Stimulated activated CD8-positive, alpha-beta memory T cell treated with anti-CD3 and anti-CD28 coated beads, Interleukin-7, amount 100 ng/mL, for 48 hours (primary cell): ENCODE measurements at places on chromosomes 1 and 21.

DNA sequence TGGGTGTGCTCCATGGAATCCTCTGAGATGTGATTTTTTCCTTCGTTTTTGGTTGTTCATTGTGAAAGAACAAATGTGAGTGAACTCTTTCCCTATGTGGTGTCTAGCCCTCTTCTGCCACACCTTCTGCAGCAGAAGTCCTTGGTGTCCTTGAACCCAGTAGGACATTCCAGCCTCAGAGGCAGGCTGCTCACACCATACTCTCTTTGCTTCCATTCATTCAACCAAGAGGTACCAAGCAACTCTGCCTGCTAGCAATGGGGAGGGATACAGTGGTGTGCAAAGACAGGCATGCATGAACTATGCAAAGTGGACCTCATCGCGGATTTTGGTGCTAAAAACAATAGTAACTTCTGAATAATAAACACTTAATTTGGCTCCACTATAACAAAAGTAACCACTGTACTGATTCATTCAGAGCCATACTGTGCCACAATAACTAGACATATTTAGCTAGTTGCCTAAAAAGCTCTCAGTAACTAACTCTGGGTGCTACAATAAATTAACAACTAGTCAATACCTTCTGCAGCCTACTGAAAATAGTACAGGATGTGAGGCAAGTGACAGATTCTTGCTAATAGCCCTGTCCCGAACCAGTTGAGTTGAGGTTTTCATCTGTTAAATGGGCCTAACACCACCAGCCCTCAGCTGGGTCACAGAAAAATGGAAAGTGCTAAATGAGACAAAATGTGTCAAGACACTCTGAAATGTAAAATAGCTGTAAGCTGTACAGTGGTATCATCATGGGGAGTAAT lies 155.4 kb downstream of the SLC45A1 start:
- DNase-seq, result no peak

DNA sequence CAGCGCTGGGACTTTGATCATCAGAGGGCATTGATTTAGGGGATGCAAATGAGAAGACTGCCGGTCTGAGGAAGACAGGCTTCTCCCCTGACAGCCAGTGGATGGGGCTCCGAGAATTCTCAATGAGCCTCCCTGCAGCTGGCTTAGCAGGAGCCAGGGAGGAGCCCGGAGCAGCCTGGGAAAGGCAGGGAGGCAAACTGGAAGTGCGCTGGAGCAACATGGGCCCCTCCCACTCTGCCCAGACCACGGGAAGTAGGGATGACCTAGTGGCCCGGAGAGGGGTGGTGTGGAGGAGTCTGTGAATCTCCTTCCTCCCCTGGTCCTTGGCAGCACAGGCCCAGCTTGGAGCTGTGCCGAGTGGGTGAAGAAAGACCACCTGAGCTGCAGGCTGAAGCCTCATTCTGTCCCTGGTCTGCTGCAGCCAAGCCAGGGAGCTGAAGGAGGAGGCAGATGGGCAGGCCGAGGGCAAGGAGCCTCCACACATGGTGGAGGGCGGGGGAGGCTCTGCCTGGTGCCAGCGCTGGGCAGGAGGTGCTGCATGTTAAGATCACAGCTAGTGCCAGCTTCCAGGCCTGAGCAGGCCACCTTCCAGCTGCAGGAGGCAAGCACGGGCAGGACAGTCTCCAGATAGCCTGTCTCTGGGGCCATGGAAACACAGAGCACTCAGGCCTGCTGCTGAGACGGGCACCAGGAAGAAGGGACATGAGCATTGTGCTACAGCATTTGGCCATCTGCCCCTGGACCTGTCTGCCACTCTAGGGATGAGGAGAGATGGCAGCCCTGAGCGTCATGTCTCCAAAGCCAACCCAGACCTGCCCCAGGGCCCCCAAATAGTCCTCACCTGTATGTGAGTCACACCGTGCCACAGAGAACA lies 12.2 kb upstream of the CLSTN1 start:
- DNase-seq, result no peak

DNA sequence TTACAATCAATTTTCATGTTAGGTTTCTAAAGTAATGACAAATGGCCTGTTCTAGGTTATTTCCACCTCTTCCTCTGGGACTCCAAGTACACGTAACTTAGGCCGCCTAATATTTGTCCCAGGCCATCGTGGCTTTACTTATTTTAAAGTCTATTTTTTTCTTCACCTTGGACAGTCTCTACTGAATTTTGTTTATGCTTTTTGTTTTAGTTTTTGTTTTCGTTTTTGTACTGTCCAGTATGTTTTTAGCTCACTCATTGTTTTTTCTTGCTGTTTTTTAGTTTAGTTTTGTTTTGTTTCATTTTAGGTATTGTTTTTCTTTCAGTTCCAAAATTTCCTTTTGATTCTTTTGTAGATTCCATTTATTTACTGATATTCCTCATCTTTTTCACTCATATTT lies 187.7 kb upstream of the RNPC3 start:
- no peak for DNase-seq

DNA sequence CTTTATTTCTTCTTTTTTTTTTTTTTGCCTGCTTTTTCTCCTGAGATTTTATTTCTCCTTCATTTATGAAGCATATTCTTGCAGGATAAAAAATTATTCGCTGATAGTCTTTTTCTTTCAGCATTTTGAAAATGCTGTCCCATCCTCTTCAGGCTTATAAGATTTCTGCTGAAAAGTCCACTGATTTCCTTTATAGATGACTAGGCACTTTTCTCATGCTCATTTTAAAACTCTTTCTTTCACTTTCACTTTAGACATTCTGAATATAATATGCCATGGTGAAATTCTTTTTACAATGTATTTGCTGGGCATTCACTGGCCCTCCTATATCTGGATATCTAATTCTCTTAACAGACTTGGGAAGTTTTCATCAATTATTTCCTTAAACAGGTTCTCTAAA lies 25.5 kb upstream of the GTF2B start:
- DNase-seq, result no peak

GRCh38 chr1:47495176-47495713 lies 57.4 kb downstream of the FOXD2 start:
- no peak for DNase-seq

GRCh38 chr1:115839029-115839678 lies 1.8 kb downstream of the NHLH2 start:
- no peak for DNase-seq

- DNase-seq, result no peak
Measured at GRCh38 chr21:33441489-33442477, 38.0 kb downstream of the TMEM50B start.

DNA sequence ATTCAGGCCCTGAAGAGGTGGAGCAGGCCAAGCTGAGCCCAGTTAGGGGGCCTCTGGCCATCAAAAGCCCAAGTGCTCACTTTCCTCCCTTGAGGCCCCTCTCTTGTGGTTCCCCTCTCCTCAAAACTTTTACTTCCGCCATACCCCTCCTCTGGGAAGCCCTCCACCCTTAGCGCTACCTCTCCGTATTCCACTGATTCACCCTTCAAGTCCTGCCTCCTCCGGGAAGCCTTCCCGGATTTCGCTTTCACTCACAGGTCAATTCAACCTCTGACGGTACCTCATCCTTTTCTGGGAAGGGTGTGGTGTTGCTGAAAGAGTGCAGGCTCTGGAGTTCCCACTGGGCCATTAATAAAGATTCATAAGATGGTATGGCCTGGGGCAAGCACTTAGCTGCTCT lies 19.1 kb downstream of the SPOCD1 start:
- DNase-seq, result no peak

GRCh38 chr1:24351918-24352627 lies 32.9 kb downstream of the GRHL3 start:
- peak; percentile 50 for DNase-seq
